CD4-positive, alpha-beta T cell treated with Interleukin-15 for 1 hour (primary cell): ENCODE measurements at places on chromosomes 5 and 9.

DNA sequence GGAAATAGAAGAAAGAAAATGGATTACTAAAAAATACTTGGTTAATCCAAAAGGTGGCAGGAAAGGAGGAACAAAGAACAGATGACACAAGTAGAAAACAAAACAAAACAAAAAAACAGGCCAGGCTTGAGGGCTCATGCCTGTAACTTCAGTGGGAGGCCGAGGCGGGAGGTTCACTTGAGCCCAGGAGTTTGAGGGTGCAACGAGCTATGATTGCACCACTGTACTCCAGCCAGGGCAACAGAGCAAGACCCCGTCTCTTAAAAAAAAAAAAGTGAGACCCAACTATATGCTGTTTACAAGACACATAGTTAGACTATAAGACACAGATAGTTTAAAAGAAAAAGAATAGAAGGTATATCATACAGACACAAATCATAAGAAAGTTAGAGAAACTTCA lies 59.5 kb downstream of the AK8 start:
- no peak for DNase-seq

GRCh38 chr5:27708534-27708933 lies 670.1 kb upstream of the CDH9 start:
- no peak for DNase-seq

GRCh38 chr9:109320331-109320741 lies 523 bp downstream of the EPB41L4B start:
- no peak for DNase-seq

GRCh38 chr9:81394881-81395675 lies 294.3 kb downstream of the TLE1 start:
- no peak for DNase-seq

DNA sequence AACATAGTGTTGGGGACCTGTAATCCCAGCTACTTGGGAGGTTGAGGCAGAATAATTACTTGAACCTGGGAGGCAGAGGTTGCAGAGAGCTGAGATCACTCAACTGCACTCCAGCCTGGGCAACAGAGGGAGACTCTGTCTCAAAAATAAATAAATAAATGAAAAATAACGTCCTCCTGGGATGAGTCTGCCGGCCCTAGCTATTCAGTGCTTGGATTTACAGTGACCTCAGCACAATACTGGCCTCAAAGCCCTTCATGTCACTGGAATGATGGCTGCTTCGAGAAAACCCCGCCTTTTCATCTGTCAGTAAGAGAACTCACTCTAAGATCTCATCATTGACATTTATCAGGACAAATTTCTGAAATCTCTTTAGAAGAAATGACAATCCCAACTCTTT lies 35.5 kb downstream of the SOX30 start:
- no peak for DNase-seq

DNA sequence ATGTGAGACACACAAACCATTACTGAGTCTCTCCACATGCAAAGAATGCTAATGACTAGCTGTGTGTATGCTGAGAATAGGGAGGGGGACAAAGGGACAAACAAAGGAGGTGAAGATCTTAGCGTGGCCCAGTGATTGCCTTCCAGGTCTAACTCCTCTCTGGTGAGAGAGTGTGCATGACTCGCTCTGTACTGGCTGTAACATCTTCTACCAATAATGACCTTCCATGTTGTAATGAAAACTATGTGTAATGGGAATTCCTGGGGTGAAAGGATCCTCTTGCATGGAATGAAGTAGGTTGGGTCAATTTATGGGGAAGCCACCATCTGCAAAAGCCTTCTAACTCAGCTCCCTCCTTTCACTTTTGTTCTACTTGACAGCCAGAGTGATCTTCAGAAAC lies 24.4 kb upstream of the GPR151 start:
- DNase-seq, result no peak

DNA sequence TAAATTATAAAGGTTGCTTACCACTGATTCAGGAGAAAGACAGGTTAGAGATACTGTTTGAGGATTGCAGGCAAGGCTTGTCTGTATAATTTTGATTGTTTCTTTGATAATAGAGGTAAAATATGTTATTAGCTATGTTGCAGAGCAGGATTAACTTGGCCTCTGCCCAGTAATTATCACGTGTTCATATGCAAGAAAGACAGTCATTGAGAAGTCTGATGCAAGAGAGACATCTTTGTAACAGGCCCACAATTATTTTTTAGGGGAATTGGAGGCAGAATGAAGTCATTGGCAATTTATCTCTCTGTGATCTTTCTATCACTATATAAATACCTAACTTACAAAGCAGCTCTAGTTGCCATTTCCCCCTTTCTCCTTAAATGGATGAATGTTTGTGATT lies 46.0 kb downstream of the SLC44A1 start:
- DNase-seq, result no peak

DNA sequence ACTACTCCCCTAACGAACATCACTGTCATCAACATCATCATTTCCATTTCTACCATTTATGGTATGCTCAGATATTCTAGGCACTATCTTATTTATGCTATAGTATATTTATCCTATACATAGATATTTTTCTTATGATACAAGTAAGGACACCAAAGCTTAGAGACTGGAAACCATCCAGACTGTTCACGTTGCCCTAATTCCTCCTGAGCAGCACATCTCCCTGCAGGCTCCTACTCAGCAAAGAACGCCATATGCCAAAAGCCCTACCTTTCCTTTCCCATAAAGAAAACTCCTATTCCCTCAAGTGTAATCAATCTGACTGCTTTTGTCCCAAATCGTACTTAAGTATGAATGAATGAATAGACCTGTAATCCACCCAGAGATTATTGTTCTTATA lies 247.0 kb downstream of the PRELID2 start:
- no peak for DNase-seq

- no peak for DNase-seq
Measured at GRCh38 chr5:150335778-150336177, 21.7 kb upstream of the TCOF1 start.
